ENCODE measurements at places on chromosomes 7 and 10.

DNA sequence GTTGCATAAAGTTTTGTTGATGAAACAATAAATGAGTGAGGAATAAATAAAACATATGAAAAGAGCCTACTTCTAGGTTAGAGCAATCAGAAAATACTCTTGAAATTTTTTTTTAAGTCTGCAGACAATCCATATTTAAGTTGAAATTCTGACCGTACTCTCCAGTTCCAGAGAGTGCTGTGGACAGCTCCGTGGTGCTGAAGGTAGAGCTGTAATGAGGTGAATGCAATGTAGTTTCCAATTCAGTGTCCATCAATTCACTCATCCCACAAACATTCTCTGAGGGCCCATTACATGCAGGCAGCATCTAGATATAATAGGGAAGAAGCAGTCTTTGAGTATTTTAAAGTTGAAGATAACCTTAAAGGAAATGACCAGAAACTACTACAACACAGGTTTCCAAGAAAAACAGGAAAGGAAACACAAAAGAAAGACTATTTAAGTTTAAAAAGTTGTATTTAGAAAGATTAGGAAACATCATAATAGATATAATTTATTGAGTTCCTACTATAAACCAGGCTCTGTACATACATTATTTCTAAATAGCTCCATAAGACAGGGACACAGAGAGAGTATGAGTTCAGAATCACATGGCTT lies 44.0 kb upstream of the CRTAC1 start:
- DNase-seq: peak; percentile 36

GRCh38 chr7:29386196-29386765 lies 177.4 kb upstream of the PRR15 start:
- no peak for DNase-seq

DNA sequence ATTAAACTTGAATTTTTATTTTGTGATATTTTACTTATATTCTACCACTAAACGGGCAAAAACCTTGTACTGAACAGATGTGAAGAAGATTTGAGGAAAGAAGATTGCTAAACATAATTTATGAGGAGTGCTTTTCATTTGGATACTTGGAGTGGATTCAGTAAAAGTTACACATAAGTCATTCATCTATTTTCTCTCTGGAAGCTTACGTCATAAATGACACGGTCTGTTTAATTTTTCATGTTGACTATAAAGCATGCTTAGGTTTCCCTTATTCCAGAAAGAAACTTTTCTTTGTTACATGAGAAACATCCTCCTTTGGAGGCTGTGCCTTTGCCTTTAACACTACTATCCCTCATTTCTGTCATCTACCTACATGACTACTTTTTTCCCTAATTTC lies 53.9 kb downstream of the TFEC start:
- no peak for DNase-seq

- no peak for DNase-seq
Observed at GRCh38 chr10:93110472-93111146, 36.9 kb downstream of the CYP26A1 start.

GRCh38 chr10:77513220-77513619 lies 124.4 kb downstream of the KCNMA1 start:
- no peak for DNase-seq

GRCh38 chr10:69842020-69842419 lies 40.3 kb downstream of the COL13A1 start:
- no peak for DNase-seq

DNA sequence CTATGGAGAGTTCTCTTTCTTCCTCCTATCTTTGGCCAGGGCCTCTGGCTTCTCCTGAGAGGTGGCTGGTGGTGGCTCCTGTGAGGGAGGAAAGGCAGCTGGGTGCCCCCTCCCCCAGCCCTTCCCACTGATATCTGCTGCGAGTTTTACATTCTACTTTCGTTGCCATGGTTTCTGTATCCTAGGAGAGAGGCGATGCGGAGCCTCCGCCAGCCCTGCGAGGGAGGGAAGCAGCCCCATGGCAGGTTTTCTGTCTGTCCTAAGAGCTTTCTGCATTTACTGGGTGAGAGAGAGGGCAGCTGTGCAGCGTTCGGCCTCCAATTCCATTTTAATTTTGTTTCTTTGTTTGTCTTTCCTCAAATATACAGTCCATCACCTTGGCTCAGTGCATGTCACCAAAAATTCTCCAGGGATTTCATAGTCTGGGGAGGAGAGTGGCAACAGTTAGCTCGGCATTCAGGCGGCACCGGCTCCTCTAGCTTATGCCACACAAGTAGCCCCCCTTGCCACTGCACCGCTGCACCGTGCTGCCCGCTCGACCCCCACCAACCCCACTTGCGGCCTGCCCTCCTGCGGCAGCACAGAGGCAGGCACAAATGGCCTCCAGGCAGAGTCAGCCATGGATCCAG lies 20.4 kb downstream of the DNAJB12 start:
- peak; percentile 46 for DNase-seq

DNA sequence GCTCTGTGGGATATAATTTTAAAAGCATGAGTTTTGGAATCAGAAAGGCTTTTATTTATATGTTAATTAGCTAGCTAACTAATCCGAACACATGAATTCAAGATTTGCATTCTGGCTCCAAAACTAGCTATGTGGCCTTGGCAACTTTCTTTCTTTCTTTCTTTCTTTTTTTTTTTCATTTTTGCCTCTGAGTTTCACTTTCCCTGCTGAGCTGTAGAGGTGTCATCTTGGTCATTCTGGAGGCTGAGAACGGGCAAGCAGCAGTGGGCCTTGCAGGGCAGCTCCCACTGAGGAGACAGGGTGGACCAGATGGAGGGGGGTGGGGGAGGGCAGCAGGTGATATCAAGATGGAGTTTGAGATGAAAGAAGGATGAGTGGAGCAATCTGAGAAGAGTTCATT lies 24.8 kb upstream of the SFMBT2 start:
- DNase-seq: no peak

DNA sequence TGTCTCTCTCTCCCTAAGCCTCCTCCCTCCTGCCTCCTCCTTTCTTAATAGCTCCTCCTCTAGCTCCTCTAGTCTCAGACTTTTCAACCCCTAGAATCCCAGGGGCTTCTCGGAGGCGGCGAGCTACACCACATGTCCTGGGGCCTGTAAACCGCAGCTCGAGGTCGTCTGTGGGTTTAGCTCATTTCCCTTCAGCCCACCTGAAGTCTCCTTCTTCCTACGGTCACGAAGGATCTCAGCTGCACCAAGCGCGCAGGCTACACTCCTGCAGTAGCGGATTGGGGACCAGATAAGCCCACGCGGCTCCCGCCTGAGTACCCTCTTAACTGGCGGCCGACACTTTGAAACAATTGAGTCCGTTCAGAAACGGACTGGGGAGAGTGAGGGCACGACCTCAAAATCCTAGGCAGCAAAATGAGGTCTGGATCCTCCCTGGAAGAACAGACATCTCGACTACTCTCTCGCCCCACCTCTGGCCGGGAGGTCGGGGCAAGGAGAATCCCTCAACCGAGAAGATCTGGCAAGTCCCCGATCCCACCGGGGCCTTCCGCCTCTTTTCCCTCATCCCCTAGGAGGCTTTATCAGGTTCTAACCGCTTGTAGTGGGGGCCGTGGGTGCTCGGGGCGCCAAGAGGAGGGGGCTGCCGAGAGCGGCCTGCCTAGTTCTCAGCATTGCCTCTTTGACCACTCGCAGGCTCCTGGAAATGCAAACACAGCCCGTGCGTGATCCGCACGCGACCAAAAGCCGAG lies 1.3 kb upstream of the SORCS3 start:
- no peak for DNase-seq

DNA sequence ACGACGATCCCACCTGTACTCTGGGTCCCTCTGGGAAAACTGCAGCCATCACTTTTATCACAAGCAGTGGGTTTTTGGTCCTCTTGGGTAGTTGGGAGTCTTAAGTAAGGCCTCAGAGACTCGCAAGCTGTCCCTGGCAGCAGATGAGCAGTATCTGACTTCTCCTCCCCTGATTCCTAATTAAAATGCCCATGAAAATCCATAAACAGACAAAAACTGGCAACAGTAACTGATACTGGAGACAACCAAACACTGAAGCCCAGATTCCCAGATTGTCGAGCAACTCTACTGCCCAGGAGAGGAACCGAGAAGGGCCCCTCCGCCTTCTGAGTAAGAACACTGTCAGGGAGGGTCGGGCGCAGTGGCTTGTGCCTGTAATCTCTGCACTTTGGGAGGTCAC lies 333.8 kb downstream of the CALN1 start:
- DNase-seq: no peak

DNA sequence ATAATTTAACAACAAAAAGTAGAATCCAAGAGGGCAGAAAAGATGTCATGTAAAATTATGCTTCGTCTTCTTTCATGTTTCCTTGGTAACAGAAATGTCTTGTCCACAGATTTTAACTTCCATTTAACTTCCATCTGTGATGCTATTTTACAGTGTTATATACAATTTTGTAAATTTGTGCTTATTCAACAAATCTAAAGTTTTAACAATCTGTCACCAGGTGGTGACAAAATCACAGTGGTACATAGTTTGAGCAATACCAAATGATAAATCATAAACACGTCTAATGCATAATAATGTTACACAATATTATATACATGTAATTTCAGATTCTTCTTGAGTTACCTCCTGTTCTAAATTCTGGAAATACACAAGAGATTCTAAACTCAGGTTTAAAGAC lies 784.4 kb upstream of the CELF2 start:
- no peak for DNase-seq

DNA sequence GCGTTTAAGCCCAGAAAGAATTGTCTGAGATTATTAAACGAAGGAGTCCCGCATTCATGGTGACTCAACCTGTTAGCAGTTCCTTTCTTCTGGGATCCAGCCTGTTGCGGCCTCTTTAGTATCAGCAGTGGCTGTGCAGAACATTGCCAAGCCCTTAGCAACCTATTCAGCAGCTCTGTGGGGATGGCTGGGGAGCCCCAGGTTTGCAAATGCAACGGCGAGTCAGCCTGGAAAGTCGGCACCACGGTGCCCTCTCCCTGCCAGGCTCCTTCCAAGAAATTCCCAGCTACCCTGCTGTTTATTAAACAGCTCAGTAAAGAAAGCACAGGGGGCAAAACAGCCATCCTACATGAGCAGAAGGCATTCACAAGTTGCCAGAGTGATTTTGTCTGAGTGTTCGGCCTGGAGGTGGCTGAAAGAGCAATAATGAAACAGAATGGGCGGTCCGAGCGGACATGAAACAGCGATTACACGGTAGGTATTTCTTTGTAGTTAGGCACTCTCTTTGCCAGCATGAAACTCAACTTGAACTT lies 198.3 kb downstream of the BAMBI start:
- DNase-seq: no peak

- no peak for DNase-seq
Observed at GRCh38 chr7:12927635-12928434, 240.4 kb downstream of the ARL4A start.

DNA sequence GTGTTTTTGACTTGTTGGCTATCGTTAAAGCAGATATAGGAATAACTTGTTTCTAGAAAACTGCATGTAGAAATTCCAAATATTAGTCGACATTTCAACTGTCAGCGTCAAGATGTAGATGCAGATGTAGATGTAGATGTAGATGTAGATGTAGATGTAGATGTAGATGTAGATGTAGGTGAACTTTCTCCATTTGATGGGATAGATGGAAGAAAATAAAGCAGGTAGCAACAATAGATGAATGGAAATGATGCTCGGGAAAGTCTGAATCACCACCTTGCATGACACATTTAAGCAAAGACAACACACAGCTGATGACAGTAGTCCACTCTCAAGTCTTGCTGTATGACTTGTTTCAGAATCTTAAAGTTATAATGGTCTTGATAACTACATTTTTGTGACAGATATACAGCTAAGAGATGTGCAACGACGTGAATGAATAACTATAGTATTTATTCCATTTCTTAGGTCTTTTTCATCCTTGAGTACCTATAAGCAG lies 53.5 kb downstream of the SND1 start:
- no peak for DNase-seq

DNA sequence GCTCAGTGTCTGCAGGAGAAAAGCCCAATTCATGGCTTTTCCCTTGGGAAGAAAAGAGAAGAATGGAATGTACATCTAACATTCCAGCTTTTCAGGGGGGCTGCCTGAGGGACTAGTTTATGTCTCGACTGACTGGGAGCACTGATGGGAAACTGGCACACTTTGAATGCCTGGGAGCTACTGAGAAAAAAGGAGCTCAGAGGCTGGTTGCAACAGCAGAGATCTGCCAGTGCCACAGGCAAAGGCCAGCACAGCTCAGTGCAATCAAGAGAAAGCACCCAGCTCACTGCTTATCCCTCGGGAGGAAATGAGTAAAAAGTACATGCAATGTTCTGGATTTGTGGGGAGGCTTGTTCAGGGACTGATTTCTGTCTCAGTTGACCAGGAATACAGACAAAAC lies 226.2 kb downstream of the COBL start:
- no peak for DNase-seq

DNA sequence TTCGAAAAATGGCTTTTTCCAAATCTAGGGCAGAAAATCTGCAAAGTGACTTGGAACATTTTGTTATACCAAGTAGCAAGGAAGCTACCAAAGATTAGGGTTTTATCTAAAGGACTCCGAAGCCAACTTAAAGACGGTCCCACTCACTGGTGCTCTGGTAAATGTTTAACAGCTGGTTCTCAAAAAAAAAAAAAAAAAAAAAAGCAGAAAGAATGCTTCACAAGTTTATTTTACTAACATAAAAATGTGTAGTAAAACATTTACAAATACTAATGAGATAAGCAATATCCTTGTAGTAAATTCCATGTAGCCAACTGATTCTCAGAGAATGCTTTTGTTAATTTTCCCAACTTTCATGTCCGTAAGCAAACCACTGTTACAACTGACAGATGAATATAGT lies 38.4 kb downstream of the TAF3 start:
- DNase-seq: no peak

DNA sequence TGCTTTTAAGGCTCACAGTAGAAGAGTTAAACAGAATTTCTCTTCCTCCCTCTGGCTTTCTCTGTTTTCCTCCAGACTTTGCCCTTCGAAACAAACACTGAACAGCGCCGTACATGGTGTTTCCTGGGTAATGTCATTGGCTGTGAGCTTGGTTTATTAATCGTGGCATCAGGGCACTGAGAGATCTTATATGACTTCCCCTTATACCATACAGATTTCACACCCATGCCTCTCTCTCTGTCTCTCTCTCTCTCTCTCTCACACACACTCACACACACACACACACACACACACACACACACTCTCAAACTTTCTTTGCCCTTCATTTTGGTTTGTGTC lies 195.5 kb downstream of the CREB5 start:
- no peak for DNase-seq

DNA sequence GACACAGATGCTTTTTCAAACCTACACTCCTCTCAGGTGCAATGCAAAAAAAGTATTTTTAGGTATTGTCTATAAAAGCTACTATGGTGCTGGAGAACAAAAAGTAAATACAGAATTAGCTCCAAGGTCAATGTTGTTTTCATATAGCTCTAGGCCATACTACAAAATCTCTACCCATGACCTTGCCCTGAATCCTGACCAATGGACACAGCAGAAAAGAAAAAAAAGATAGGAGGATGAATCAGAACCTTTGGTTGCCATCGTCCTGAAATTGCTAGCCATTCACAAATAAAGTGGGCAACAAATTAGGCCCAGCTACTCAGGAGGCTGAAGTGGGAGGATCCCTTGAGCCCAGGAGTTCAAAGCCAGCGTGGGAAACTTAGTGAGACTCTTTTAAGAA lies 35.2 kb upstream of the RELN start:
- DNase-seq: no peak
